Mesothelial cell of epicardium (in vitro differentiated cells): ENCODE measurements at places on chromosomes 11 and 22. TPM values are rescaled to one million over a fixed set of nuclear protein-coding genes. Genes with fewer than 3 reads are reported as not detected.

DNA sequence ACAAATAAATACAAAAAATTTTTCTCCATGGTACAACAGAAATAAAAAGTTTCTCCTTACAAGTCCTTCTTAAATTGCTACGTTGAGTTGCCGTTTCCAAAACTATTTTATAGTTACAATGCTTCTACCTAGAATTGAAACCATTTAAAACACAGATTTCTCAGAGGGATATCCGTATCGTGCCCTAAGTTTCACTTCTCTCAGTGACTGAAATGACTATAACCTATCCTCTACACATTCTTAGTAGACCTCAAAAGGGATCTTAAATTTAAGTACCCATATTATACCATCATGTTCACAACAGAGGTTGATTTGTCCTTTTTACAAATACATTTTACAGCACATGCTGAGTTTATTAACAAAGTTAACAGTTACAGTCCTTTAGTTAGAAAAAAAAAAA is 44.1 kb downstream of the USP28 start:
- peaks cover 30% of the 10 kb centered on the region for H3K36me3 ChIP-seq
- H3K27ac ChIP-seq = no peak overlapping the region
- no peaks in the 10 kb centered on the region for H3K4me1 ChIP-seq
- no peak for DNase-seq
- no peaks in the 10 kb centered on the region for H3K27me3 ChIP-seq

DNA sequence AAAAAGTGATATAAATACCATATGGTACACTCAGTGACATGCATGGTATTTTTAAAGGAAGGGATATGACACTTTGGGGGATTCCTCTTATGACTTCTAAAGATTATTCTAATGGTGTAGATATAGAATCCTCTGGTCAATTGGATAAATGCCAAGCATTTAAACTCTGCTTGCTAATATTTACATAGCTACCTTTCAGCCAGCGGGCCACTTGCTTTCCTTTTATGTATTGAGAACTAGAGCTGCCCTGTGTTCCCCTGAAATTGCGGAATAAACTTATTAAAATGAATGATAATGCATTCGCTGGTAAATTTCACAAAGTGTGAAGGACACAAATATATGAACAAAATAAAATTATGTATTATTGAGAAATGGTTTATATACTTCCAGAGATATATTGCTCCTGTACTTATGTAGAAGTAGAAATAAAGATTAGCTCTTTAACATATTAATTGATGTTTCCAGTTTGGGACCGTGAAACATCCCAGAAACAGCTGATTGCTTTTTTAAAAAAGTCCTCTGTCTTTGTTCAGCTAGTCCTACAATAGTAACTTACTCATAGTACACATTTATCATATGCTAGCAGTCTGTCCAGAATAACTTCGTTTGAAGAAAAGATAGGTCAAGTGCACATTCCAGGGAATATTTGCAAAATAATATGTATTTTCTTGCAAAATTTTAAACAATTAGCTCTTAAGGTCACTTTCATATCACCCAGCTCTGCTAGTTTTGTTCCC is 40.1 kb upstream of the CARD18 start:
- H3K27me3 ChIP-seq = no peaks in the 10 kb centered on the region
- H3K36me3 ChIP-seq = no peaks in the 10 kb centered on the region
- peaks cover 40% of the 10 kb centered on the region for H3K4me1 ChIP-seq
- H3K27ac ChIP-seq = peak overlapping the region; percentile 64
- no peak for DNase-seq
- no peak overlapping the region for H3K4me3 ChIP-seq

DNA sequence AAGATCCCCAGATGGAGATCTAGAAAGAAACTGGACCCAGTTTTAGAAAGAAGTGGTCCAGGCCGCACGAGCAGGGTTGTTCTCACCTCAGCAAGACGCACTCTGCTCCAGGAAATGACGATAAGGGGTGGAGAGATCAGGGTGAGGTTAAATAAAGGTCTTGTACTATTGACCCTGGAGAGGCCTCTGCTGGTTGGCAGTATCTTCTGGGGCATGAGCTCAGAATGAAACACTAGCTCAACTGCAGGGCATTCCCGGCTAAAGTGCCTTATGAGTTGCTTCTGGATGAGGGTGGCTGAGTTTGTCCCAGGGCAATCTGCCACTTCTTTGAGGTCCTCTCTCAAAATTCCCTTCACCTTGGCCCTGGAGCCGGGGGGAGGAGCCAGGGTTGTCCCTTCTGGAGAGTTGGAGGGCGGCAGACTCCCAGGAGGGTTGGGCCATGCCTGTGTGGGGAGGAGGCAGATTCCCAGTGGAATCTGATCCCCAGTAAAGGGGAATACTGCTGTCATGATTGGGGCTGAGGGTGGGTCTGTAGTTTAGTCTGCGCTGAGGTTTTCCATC is 10.9 kb downstream of the USP2 start:
- peak overlapping the region; percentile 27 for H3K27ac ChIP-seq
- peaks cover 77% of the 10 kb centered on the region for H3K4me1 ChIP-seq
- DNase-seq = no peak
- no peaks in the 10 kb centered on the region for H3K27me3 ChIP-seq
- no peaks in the 10 kb centered on the region for H3K36me3 ChIP-seq

DNA sequence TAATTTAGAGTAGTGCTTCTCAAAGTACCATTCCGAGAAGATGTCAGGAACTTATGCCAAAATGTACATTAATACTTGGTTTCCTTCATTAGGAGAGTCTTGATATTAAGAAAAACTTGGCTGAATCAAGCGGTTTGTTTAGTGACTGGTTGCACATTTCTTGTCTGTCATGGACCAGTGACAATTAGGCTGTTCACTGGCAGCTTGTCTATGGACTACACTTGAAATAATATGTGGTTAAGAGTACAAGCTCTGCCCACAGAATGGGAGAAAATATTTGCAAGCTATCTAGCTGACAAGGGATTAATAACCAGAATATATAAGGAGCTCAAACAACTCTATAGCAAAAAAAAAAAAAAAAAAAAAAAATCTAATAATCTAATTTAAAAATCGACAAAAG is 24.6 kb downstream of the COA4 start:
- H3K4me1 ChIP-seq = no peaks in the 10 kb centered on the region
- no peak overlapping the region for H3K4me3 ChIP-seq
- DNase-seq = no peak
- H3K27ac ChIP-seq = no peak overlapping the region
- H3K36me3 ChIP-seq = peaks cover 14% of the 10 kb centered on the region
- no peaks in the 10 kb centered on the region for H3K27me3 ChIP-seq

- no peaks in the 10 kb centered on the region for H3K36me3 ChIP-seq
- H3K4me3 ChIP-seq = no peak overlapping the region
- no peak overlapping the region for H3K27ac ChIP-seq
Measured at GRCh38 chr11:2513441-2513840, 68.6 kb downstream of the KCNQ1 start.

- no peaks in the 10 kb centered on the region for H3K27me3 ChIP-seq
- H3K4me1 ChIP-seq = peaks cover 37% of the 10 kb centered on the region
- H3K27ac ChIP-seq = peak overlapping the region; percentile 14
- H3K36me3 ChIP-seq = peaks cover 32% of the 10 kb centered on the region
- H3K4me3 ChIP-seq = no peak overlapping the region
Measured at GRCh38 chr11:78560153-78560552, 14.5 kb downstream of the NARS2 start.

DNA sequence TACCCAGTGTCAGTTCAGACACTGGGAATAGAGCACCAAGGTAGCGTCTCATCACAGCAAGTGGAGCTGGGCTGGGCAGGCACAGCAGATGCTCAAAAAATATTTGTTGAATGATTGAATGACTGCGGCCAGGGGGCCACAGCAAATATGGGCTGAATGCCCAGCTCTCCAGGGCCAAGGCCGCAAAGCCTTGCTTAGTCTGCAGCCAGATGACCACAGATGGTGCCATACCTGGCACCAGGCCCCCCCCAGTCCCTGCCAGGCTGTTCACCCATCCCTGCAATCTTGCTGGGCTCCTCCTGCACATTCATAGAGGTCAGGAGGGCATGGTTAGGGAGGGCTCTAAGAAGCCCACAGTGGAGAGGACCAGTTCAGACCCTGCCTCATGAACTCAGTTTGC is 32.9 kb downstream of the ZC3H7B start:
- no peak for DNase-seq
- H3K27me3 ChIP-seq = no peaks in the 10 kb centered on the region
- no peak overlapping the region for H3K27ac ChIP-seq

- peaks cover 49% of the 10 kb centered on the region for H3K36me3 ChIP-seq
- no peak overlapping the region for H3K4me3 ChIP-seq
- no peak overlapping the region for H3K27ac ChIP-seq
- DNase-seq = no peak
Measured at GRCh38 chr11:43895601-43896000, 15.0 kb downstream of the ALKBH3 start.

- no peak overlapping the region for H3K4me3 ChIP-seq
- no peaks in the 10 kb centered on the region for H3K36me3 ChIP-seq
- peaks cover 10% of the 10 kb centered on the region for H3K4me1 ChIP-seq
- no peak for DNase-seq
Measured at GRCh38 chr11:122676638-122677037, 21.1 kb downstream of the UBASH3B start.

DNA sequence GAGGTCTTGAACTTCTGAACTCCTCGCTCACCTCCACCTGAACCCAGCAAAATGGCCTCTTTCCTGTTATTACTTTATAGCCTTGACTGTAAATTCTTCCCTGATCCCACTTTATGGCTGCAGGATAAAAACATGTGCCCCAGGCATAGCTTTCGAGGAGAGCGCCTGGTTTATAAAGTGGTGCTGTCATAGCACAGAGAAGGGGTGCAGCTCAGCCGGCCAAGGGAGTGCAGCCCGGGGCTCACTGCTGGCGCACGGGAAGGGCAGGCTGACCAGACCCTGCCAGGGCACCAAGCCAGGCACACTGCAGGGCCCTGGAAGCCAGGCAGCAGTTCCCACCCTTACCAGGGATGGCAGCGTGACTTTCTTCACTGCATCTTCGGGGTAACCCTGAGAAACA is 50.9 kb downstream of the ISX start:
- H3K36me3 ChIP-seq = no peaks in the 10 kb centered on the region
- H3K4me1 ChIP-seq = peaks cover 17% of the 10 kb centered on the region
- no peak overlapping the region for H3K27ac ChIP-seq

DNA sequence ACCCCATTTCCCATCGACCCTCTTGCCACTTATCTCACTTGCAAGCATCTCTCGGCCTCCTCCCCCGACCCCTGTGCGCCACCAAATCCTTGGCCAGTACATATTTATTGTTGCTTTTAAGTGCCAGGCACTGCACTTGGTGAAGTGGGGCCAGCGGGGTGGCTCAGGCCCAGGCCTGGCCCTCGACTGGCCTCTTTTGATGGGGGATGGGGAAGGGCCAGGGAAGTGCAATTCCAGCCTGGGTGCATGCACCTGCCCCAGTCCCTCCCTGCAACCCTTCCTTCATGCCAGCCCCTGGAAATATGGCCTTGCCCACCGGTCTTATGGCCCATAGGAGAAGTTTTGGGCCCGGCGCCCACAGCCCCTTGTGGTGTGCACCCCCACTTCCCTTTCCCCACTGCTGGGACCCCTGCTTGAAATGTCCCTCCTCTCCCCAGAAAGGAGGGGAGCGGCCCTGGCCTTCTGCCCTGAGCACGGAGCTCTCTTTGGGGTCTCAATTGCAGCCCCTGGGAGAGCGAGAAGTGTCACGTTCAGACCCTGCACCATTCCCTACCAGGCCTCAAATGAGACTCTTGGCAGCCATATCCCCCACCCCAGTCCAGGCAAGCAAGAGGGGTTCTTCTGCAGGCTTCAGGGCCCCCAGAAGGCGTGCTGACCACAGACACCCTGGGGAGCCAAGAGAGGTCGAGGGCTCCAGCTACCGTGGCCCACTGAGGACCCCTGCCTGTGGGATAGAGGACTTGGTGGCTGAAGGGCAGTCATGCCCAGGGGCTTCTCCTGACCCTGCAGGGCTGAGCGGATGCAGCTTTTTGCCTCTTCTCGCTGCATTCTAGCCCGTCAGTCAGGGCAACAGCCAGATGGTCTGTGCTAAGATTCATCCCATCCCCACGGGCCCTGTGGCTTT is 961 bp downstream of the SUSD2 start:
- no peaks in the 10 kb centered on the region for H3K36me3 ChIP-seq
- no peak overlapping the region for H3K27ac ChIP-seq
- H3K4me3 ChIP-seq = no peak overlapping the region
- H3K4me1 ChIP-seq = peaks cover 3% of the 10 kb centered on the region
- no peaks in the 10 kb centered on the region for H3K27me3 ChIP-seq
- no peak for DNase-seq

DNA sequence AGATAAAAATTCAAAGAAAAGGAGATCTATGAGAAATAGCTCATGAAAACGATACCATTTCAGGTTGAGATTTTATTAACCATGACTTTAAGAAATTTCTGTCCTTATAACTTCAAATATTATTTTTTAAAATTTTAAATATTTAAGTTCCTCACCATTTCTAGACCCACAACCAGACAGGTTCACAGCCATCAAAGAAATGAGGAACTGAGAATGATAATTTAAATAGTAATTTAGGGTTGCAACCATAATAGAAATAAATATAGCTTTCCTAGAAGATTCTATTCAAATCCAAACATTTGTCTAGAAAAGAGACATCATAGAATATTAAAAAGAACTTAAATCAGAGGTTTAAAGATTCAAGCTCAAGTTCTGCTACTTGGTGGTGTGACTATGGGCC is 5.9 kb upstream of the VWA5A start:
- H3K27ac ChIP-seq = no peak overlapping the region
- no peaks in the 10 kb centered on the region for H3K4me1 ChIP-seq
- H3K36me3 ChIP-seq = no peaks in the 10 kb centered on the region
- DNase-seq = no peak
- no peak overlapping the region for H3K4me3 ChIP-seq
- peaks cover 8% of the 10 kb centered on the region for H3K27me3 ChIP-seq

GRCh38 chr11:6682591-6682935 is 577 bp downstream of the MRPL17 start:
- no peak for DNase-seq
- H3K36me3 ChIP-seq = peaks cover 12% of the 10 kb centered on the region
- H3K4me3 ChIP-seq = peak overlapping the region; percentile 100
- peaks cover 18% of the 10 kb centered on the region for H3K4me1 ChIP-seq
- H3K27ac ChIP-seq = peak overlapping the region; percentile 99

GRCh38 chr11:58675334-58676155 is 53.1 kb downstream of the CNTF start:
- no peaks in the 10 kb centered on the region for H3K36me3 ChIP-seq
- DNase-seq = peak; percentile 75
- peaks cover 3% of the 10 kb centered on the region for H3K27me3 ChIP-seq
- H3K4me1 ChIP-seq = no peaks in the 10 kb centered on the region

- no peaks in the 10 kb centered on the region for H3K36me3 ChIP-seq
- H3K27ac ChIP-seq = no peak overlapping the region
- peaks cover 4% of the 10 kb centered on the region for H3K27me3 ChIP-seq
- no peak for DNase-seq
- H3K4me3 ChIP-seq = no peak overlapping the region
Measured at GRCh38 chr11:69540118-69541000, 58.9 kb downstream of the LINC01488 start.

DNA sequence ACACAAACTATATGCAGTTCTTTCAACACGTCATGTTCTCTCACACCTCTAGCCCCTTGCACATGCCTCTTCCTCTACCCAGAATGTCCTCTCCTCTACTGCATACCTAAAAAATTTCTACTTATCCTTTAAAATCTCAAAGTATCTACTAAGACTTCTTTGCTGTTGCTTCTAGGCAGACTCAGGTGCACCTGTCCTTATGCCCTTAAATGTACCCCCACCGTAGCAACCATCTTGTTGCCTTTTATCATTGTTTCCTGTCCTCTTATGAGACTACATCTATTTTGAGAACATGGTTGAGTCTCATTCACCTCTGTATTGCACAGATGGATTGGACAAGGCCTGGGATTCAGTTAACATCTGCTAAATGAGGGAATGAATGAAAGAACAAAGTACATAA is 134.1 kb downstream of the SERGEF start:
- no peaks in the 10 kb centered on the region for H3K36me3 ChIP-seq
- peaks cover 4% of the 10 kb centered on the region for H3K4me1 ChIP-seq
- no peak overlapping the region for H3K4me3 ChIP-seq
- H3K27me3 ChIP-seq = no peaks in the 10 kb centered on the region
- no peak for DNase-seq

Gene ART1
- total RNA-seq = not detected in 3 replicates

Gene SLC22A6
- not detected in 3 replicates for total RNA-seq

Gene GRIA4
- 144 to 156 TPM (median 156 TPM) in 3 replicates for total RNA-seq
